ENCODE measurements at places on chromosomes 4 and X.

DNA sequence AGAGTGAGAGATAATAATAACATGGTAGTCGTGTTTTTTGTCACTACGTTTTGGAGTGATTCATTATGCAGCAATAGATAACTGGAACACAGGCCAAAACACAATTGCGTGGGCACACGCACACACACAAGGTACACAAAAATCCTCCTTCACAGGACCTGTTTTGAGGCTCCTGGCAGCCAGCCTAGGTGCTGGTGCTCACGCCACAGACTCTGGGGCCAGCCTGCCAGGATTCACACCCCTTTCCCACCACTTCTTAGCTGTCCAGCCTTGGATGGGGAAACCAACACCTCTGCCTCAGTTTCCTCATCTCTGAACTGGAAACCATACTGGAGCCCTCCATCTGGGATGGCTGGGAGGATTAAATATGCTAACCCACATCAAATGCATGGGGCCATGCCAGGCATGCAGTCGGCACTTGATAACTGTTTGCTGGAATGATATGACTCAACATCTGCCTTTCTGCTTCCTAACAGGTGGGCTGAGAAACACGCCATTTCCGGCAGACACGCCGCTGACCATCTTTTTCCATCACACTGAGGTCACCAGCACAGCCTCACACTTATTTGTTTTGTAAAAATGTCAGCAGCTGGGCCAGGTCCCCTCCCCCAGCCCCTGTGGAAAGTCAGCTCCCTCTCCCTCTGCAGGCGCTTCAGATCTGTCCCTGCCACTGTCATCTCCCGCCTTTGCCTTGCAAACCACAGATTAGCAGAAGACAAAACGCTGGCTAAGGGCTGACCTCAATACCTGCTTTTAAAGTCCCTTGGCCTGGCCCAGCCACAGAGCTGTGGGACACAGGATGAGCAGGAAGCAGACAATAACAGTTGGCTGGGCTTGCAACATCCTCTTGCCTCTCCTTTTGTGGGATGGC is 237.5 kb downstream of the BCOR start:
- DNase-seq = no peak

GRCh38 chr4:137299281-137299680 is 233.0 kb downstream of the PCDH18 start:
- DNase-seq = no peak

DNA sequence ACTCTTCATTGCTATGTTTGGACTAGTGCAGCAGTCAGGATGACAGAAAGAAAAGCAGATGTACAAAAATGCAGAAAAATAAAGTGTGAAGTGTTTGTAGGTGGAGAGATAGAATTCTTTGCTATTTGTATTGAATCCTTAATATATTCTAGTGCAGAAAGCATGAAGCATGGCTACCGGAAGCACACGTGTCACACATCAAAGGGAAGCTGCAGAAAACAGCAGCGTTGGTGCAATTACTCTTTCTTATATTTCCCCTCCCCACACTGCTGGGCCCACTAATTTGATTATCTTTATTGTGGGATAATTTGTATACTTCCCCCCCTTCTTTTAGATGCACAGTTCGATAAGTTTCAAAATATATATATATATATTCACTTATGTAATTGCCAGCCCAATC is 35.9 kb upstream of the TAPT1 start:
- no peak for DNase-seq

GRCh38 chrX:100363896-100364295 is 46.2 kb downstream of the PCDH19 start:
- DNase-seq = no peak

- peak; percentile 71 for DNase-seq
Measured at GRCh38 chrX:46575991-46576392, 2.4 kb downstream of the CHST7 start.

DNA sequence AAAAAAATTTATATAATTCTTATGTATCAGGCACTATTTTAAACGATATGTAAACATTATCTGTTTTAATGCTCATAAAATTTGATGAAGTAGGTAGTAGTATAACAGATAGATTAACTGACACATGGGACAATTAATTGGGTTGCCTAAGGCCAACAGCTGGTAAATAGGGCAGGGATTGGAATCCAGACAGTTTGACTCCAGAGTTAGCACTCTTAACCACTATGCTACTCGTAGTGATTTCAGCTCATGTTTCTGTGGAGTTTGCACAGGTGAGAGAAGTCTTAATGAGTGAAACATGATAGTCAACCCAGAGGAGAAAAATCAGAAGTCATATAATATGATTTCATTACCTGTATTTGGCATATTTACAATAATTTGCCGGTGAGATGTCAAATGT is 126.0 kb upstream of the WDFY3 start:
- no peak for DNase-seq

DNA sequence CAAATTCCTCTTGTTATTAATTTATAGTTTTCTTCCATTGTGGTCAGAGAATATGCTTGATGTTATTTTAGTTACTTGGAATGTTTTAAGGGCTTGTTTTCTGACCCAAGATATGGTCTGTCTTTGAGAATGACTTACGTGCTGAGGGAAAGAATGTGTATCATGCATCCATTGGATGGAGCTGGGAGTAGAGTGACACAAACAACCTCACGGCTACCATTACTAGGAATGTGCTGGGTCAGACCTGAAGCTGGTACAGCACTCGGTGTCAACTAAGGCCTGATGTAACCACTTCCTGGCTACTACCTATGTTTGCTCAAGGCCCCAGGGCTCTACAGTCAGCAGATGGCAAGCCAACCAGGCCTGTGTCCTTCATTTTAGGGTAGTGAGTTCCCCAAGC is 257.8 kb downstream of the FAT4 start:
- no peak for DNase-seq

DNA sequence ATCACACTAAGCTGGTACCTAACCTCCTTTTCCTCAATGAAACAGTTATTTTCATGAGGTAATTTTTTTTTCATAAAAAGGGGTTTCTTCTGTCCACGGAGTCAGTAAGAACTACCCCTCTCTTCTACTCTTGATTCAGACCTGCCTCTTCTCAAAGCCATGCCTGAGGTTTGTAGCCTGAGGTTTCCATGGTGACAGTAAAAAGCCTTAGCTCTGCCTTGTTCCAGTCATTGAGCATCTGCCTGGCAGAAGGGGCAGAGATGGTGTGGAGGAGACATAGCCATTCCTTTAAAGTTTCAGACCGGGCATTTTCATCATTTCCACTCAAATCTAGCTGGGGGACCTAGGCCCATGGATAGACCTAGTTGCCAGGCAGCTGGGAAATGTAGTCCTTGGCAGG is 135.5 kb downstream of the REPS2 start:
- no peak for DNase-seq

- no peak for DNase-seq
Measured at GRCh38 chr4:67030636-67031035, 514.7 kb downstream of the CENPC start.

GRCh38 chr4:4866866-4867374 is 7.5 kb downstream of the MSX1 start:
- no peak for DNase-seq

DNA sequence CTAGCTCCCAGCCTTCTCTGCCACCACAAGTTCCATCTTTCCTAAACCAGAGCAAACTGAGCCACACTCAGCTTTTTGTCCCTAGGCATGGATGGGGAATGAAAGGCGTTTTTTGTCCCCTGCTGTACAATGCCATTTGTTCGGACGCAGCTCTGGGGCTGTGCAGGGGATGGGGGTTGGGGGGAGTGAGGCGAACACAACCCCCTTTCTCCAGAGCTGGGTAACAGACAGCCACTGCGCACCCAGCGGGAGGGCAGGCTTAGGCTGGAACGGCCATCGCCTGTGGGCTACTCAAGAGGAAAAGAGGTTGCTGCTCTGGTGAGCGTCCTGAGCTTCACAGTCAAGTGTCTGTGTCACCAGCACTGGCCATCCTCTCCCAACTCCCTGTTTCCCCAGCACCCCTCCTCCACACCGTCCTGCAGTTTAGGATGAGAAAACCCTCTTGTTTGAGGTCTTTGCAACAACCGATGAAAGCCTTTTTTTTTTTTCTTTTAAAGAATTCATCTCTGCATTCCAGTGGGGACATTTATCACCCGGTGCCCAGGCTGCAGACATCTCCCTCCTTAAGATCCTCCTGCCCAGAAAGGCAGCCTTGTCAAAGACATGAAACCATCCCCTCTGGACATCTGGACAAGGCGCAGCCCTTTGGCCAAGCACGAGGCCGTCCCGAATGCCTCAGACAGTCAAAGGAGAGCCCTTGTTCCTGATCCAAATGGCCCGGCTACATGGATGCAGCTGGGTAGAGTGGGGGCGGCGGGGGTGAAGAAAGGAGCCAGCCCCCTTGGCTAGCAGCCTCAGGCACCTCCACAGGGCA is 419.6 kb downstream of the BCOR start:
- no peak for DNase-seq

DNA sequence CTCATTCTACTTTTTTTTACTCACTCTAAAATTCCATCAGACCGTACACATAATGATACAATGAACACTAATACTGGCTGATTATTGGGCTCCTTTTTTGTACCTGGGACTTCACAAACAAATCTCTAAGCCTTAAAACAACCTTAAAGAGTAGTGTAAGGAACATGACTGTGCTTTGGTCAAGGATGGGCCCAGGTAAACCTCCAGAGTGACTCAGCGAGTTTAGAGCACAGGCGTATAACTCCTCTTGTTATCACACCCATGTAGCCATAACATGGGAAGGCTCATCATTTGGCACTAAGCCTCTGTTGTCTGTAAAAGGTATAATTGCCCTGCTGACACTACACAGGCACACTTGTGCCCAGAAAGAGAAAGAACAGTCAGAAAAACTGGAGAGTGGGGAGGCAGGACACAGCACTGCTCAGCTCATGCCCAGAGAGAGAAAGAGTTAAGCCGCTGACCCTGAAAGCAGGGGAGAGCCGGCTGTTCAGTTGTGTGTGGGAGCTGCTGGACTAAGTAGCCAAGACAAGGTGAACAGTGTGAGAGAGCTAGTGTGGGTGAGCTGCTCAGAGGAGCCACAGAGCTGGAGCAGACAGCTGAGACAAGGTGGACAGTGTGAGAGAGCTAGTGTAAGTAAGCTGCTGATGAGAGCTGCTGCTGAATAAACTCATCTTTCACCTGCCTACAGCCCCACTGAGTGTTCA is 319.6 kb upstream of the BMP3 start:
- no peak for DNase-seq

DNA sequence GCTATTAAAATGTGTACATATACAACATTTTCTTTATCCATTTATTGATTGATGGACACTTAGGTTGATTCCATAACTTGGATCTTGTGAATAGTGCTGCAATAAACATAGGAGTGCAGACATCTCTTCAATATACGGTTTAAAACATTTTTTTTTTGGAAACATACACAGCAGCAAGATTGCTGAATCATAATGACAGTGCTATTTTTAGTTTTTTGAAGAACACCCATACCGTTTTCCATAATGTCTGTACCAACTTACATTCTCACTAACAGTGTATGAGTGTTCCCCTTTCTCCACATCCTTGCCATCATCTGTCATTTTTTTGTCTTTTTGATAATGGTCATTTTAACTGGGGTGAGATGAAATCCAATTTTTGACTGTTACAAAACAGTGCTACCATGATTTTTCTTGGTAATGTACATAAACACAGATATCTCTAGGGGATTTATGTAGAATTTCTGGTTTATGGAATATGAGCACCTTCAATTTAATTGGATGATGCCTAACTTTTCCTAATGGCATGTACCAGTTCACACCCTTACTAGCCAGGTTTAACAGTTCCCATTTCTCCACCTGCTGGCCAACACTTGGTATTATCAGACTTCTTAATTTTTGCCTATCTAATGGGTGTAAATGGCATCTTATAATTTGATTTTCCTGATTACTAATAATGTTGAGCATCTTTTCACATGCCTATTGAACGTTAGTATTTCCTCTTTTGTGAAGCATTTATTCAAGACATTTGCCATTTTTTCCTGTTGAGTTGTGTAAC is 21.0 kb upstream of the TMSB15B start:
- peak; percentile 14 for DNase-seq

DNA sequence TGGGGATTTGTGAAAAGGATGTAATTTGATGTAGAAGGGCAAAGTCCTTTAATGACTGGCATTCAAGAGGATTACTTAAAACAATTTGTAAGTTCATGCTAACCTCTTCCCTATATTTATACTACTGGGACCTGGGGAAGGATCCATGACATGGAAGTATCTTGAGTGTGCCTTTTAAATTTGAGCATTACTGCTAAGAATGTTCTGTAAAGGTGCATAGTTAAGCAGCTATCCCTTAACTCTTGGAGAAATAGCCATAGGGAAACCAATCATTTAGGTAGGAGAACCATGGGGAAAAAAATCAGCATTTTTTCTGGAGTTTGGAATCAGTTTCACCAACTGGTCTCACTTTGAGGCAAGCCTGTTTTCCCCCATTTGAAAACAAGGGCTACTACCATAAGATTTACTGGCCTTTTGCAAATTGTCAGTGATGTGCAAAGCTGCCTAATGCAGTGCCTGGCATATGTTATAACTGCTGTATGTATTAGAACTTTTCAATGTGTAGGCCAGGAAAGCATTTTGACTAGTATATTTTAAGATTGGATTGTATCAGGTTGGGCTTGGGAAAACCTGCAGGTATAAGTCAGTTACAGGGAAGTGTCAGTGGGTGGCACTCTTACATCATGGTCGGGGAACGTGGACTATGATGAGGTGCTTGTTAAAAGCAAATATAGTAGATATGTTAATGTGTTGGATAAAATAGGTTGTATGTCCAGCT is 72.1 kb downstream of the PRSS12 start:
- peak; percentile 42 for DNase-seq

GRCh38 chrX:140765043-140765784 is 55.7 kb downstream of the LINC00632 start:
- DNase-seq = no peak

GRCh38 chr4:109462802-109463201 is 29.2 kb downstream of the SEC24B start:
- DNase-seq = no peak

GRCh38 chr4:151347490-151348235 is 22.3 kb upstream of the SH3D19 start:
- no peak for DNase-seq

DNA sequence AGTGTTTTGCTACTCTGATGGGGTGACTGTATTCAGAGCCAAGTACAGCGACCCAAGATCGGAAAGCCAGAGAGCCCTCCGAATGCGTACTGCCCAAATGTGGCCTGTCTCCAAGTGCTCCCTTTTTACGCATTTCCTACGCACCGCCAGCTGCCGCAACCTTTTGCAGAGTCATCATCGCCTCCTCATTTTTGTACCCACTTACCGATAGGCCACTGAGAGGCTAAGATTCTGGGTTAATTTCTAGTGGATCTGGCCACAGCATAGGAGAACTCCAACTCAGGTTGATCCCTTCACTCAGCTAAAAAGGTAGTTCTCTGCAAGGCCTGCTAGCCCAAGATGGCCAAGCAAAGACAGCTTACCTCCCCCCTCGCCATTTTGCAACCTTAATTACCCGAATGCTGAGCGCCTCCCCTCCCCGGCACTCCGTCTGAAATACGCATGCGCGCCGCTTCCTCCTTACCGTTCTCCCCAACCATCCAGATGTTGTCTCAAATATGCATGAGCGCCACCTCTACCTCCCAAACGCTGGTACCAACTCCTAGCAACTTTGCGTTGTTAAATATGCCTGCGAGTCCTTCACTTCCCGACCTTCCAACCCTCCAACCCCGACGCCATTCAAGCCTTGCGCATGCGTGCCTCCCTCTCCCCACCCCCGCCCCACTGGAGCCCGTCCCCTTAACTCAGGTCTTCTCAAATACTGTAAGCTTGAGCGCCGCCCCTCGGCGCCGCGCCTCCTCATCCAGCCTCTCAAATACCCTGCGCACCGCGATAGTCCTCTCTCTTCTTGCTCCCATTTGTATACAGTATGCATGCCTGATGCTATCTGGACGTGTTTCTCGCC is 11.8 kb upstream of the ZCCHC13 start:
- peak; percentile 81 for DNase-seq
